T-cell (primary cell): ENCODE measurements at places on chromosomes 7 and 10. TPM values are rescaled to one million over a fixed set of nuclear protein-coding genes. Genes with fewer than 3 reads are reported as not detected.

DNA sequence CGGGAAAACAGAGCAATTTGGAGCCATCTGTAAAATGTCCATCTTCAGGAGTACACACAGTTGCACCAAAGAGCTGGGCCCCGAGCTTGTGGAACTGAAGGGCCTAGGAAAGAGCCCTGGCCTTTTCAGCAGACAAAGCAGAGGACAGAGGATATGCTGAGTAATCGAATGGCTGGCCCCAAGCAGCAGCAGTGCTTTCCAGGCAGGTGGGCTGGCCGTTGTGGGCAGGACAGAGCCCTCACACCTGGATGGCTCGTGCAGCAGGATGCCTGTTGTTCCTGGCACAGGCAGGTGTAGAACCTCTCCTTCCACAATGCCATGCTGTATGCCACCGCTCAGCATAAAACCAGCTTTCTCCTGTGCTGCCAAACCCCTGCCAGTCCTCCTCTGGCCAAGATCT, 32.5 kb upstream of the TNS3 start:
- H3K36me3 ChIP-seq = no peaks in the 10 kb centered on the region
- no peak overlapping the region for H3K4me3 ChIP-seq
- no peak for DNase-seq
- no peaks in the 10 kb centered on the region for H3K4me1 ChIP-seq

GRCh38 chr10:96380821-96381220, 22.0 kb upstream of the OPALIN start:
- DNase-seq = no peak
- H3K36me3 ChIP-seq = no peaks in the 10 kb centered on the region
- H3K27ac ChIP-seq = no peak overlapping the region
- no peaks in the 10 kb centered on the region for H3K4me1 ChIP-seq
- no peaks in the 10 kb centered on the region for H3K27me3 ChIP-seq

DNA sequence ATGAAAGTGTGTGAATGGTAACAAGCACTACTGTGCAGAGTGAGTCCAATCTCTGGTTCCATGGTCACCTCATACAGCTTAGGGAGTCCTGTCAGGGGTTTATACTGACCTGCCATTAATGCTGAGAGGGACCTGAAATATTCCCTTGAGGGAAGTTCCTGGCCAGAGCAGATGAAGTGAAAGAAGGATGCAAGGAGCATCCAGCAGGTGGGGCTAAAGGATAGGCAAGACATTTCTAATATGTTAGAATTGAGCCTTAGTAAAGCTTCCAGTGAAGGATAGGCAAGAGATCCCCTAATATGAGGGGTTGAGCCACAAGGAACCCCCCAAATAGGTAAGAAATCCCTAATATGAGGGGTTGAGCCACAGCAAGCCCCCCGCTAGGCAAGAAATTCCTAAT, 25.5 kb upstream of the FAM221A start:
- no peak overlapping the region for H3K27ac ChIP-seq
- H3K4me1 ChIP-seq = no peaks in the 10 kb centered on the region
- no peak overlapping the region for H3K4me3 ChIP-seq
- no peak for DNase-seq
- no peaks in the 10 kb centered on the region for H3K27me3 ChIP-seq

DNA sequence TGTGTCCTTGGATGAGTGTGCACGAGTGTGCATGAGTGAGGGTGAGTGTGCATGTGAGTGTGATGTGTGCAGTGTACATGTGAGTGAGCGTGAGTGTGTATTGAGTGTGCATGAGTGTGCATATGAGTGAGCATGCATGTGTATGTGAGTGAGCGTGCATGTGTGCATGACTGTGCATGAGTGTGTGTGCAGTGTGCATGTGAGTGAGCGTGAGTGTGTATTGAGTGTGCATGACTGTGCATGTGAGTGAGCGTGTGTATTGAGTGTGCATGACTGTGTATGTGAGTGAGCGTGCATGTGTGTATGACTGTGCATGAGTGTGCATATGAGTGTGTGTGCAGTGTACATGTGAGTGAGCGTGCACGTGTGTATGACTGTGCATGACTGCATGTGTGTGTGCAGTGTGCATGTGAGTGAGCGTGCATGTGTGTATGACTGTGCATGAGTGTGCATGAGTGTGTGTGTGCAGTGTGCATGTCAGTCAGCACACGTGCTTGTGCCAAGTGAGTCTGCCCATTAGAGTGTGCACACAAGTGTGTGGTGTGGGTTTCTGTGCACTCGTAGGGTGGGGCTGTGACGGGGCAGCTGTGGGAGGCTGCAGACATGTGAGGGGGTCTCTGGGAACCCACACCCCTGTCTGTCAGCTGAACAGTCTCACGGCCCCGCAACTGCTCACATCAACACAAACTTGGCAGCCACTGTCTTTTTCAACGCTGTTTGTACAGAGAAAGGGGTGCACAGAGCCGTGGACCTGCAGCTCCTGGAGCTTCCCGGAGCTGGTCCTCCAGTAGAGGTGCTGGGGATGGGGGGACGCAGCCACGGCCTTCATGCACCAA, 14.8 kb downstream of the FOXL3 start:
- no peak overlapping the region for H3K27ac ChIP-seq
- no peaks in the 10 kb centered on the region for H3K36me3 ChIP-seq
- H3K4me1 ChIP-seq = no peaks in the 10 kb centered on the region
- no peak for DNase-seq
- no peak overlapping the region for H3K4me3 ChIP-seq

GRCh38 chr7:107937531-107937930, 46.5 kb downstream of the DLD start:
- H3K4me1 ChIP-seq = peaks cover 2% of the 10 kb centered on the region
- peaks cover 8% of the 10 kb centered on the region for H3K36me3 ChIP-seq
- no peaks in the 10 kb centered on the region for H3K27me3 ChIP-seq
- H3K27ac ChIP-seq = no peak overlapping the region
- no peak for DNase-seq
- H3K4me3 ChIP-seq = no peak overlapping the region

The MAT1A gene
- 0.23 TPM for total RNA-seq

- no peak overlapping the region for H3K27ac ChIP-seq
- no peaks in the 10 kb centered on the region for H3K27me3 ChIP-seq
- H3K4me3 ChIP-seq = no peak overlapping the region
- DNase-seq = no peak
- H3K4me1 ChIP-seq = no peaks in the 10 kb centered on the region
- no peaks in the 10 kb centered on the region for H3K36me3 ChIP-seq
These were observed 96.1 kb upstream of the PLXNA4 start for GRCh38 chr7:132672200-132672990.

DNA sequence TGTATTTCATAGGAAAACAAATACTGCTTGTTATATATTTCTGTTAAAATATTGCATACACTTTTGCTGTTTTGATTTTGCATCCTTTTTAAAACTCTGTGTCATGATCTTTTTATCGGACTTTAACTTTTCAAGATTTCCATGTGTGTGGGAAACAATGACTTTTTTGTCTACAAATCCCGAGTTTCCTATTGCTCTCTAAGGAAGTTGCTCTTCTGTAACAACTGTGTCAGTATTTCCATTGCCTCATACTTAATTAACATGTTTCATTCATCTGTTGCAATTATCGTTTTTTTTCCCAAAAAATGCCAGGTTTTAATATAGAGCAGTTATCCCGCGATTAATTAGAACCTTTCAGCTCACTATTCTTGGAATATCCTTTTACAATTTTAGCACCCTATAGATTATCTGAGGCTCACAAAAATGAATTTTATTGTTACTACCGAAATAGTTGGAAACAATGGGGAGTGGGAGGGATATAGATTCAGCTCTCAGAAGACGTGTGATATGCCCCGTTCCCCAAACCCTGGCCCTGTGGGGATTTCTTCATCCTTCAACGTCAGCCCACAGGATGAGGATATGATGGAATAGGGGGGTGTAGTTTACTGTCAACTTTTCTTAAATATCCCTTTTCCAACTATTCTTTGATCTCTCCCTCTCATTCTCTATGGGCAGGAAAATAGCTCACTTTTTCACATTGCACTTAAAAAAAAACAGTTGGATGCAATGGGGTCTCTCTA, 297.6 kb upstream of the IGFBP3 start:
- no peaks in the 10 kb centered on the region for H3K36me3 ChIP-seq
- H3K4me1 ChIP-seq = no peaks in the 10 kb centered on the region
- no peak for DNase-seq
- H3K27me3 ChIP-seq = no peaks in the 10 kb centered on the region
- no peak overlapping the region for H3K27ac ChIP-seq

DNA sequence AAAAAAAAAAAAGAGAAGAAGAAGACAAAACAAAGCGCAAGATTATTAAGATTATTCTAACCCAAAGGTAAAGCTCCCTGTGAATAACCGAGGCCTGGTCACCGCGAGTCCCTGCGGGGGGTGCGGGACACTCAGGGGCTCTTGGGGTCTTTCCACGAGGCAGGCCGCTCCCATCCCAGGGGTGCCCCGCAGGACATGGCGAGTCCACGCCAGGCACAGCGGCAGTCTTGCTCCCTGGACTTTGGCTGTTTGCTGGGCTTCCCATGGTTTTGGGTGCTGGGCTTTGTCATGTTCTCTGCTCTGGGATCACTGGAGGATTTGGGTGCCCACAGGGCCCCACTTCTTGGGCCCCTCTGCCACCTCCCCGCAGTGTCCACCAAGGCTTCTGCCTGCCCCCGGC, 137.4 kb upstream of the TCERG1L start:
- no peaks in the 10 kb centered on the region for H3K36me3 ChIP-seq
- H3K4me3 ChIP-seq = no peak overlapping the region

DNA sequence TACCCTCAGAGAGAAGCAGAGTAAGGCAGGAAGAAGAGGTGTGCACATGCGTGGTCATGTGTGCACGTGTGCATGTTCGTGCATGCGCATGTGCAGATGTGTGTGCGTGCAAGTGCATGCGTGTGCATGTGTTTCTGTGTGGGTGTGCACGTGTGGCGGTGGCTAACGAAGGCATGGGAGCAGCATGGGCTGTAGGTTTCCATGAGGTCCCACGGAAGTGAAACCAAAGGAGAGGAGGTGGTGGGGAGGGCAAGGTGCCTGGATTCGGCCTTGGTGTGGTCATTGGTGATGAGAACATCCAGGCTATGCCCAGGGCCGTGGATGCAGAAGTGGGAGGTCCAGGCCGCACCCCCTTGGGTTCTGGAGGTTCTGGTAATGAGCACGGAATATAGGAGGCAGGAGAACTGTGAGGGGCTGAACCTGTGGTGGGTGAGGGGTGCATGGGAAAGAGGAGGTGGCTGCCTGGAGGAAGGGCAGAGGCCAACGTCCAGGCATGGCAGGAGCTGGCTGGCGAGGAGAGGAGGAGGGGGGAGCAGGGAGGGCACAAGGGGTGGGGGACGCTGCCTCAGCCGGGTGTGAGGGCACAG, 2.4 kb upstream of the INPP5A start:
- H3K36me3 ChIP-seq = no peaks in the 10 kb centered on the region
- no peak overlapping the region for H3K4me3 ChIP-seq
- no peak for DNase-seq

GRCh38 chr7:116139807-116140206, 70.5 kb upstream of the TES start:
- H3K27me3 ChIP-seq = no peaks in the 10 kb centered on the region
- DNase-seq = no peak
- no peaks in the 10 kb centered on the region for H3K4me1 ChIP-seq
- H3K4me3 ChIP-seq = no peak overlapping the region
- no peaks in the 10 kb centered on the region for H3K36me3 ChIP-seq

The NKX2-3 gene
- not detected for total RNA-seq

GRCh38 chr7:148540041-148540738, 50.4 kb upstream of the C7orf33 start:
- H3K4me3 ChIP-seq = no peak overlapping the region
- no peak overlapping the region for H3K27ac ChIP-seq
- peaks cover 19% of the 10 kb centered on the region for H3K27me3 ChIP-seq
- H3K4me1 ChIP-seq = peaks cover 4% of the 10 kb centered on the region
- no peaks in the 10 kb centered on the region for H3K36me3 ChIP-seq

DNA sequence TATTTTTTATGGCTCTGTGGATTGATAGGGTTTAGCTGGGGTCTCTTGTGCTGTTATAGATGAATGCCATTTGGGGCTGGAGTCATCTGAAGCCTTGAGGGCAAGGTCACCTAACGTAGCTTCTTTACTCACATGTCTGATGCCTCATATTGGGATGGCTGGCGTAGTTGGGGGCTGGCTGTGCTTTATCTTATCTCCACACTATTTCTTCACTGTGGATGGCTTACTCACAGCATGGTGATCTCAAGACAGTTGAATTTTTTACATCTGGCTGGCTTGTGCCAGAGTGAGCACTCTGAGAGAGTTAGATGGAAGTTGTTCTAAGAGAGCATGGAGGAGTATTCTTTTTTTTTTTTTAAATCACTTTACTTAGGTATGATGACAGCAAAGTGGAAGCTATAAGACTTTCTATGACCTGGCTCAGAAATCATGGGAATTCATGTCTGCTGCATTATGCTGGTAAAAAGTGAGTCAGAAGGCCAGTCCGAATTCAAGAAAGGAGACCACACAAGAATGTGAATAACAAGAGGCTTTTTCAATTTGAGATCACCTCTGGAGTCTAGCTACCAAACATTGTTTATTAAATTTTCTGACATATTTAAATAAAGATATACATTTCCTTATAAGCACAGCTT, 252.4 kb upstream of the TPK1 start:
- no peaks in the 10 kb centered on the region for H3K27me3 ChIP-seq
- no peak overlapping the region for H3K4me3 ChIP-seq
- H3K27ac ChIP-seq = no peak overlapping the region
- no peaks in the 10 kb centered on the region for H3K36me3 ChIP-seq
- no peak for DNase-seq
- H3K4me1 ChIP-seq = no peaks in the 10 kb centered on the region

GRCh38 chr7:41007811-41008210, 695.1 kb downstream of the INHBA start:
- H3K4me1 ChIP-seq = no peaks in the 10 kb centered on the region
- no peaks in the 10 kb centered on the region for H3K27me3 ChIP-seq
- no peak overlapping the region for H3K27ac ChIP-seq
- H3K36me3 ChIP-seq = no peaks in the 10 kb centered on the region
- no peak overlapping the region for H3K4me3 ChIP-seq

The ADCY1 gene
- total RNA-seq = 0.44 TPM

- H3K27ac ChIP-seq = no peak overlapping the region
- H3K36me3 ChIP-seq = no peaks in the 10 kb centered on the region
- no peaks in the 10 kb centered on the region for H3K4me1 ChIP-seq
- H3K4me3 ChIP-seq = no peak overlapping the region
- no peak for DNase-seq
These were observed 69.8 kb downstream of the TCF7L2 start for GRCh38 chr10:113019692-113020474.

- no peaks in the 10 kb centered on the region for H3K4me1 ChIP-seq
- H3K36me3 ChIP-seq = no peaks in the 10 kb centered on the region
- no peak overlapping the region for H3K27ac ChIP-seq
- DNase-seq = no peak
- H3K4me3 ChIP-seq = no peak overlapping the region
These were observed 272.7 kb downstream of the HDAC9 start for GRCh38 chr7:18768256-18768655.

The COL1A2 gene
- not detected for total RNA-seq

DNA sequence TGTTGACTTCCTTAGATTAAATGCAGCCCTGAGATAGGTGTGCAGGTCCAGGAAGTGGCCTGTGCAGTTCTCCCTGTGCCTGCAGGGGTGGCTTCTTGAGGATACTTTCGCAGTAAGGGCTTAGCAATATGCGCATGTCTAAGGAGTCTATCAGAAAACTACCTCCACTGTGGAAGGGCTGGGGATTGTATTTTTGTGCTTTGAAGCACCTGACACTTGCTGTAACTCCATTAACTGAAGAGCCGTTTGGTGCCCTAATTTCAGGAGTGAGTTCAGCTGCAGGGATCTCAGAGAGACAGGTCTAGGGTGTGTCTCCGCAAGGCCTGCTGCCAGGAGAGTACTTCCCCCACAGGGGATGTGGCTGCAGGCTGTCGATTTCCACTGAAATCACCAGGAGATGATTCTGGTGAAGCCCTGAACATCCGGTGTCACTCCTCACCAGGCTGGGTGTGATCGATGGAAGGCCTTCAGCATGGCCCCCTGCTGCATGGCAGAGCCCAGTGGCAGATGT, 35.5 kb downstream of the IKZF1 start:
- peak overlapping the region; percentile 42 for H3K4me3 ChIP-seq
- H3K27me3 ChIP-seq = no peaks in the 10 kb centered on the region
- H3K4me1 ChIP-seq = peaks cover 86% of the 10 kb centered on the region
- H3K27ac ChIP-seq = peak overlapping the region; percentile 88
- DNase-seq = no peak
